Activated CD8-positive, alpha-beta T cell treated with anti-CD3 and anti-CD28 coated beads, Interleukin-2, amount 10 ng/mL, durations not matched to agents 7 days and 5 days (primary cell): ENCODE measurements at places on chromosomes 5 and 9.
A peak's percentile ranks its signal among the peaks of the same experiment; 100 is the strongest.

DNA sequence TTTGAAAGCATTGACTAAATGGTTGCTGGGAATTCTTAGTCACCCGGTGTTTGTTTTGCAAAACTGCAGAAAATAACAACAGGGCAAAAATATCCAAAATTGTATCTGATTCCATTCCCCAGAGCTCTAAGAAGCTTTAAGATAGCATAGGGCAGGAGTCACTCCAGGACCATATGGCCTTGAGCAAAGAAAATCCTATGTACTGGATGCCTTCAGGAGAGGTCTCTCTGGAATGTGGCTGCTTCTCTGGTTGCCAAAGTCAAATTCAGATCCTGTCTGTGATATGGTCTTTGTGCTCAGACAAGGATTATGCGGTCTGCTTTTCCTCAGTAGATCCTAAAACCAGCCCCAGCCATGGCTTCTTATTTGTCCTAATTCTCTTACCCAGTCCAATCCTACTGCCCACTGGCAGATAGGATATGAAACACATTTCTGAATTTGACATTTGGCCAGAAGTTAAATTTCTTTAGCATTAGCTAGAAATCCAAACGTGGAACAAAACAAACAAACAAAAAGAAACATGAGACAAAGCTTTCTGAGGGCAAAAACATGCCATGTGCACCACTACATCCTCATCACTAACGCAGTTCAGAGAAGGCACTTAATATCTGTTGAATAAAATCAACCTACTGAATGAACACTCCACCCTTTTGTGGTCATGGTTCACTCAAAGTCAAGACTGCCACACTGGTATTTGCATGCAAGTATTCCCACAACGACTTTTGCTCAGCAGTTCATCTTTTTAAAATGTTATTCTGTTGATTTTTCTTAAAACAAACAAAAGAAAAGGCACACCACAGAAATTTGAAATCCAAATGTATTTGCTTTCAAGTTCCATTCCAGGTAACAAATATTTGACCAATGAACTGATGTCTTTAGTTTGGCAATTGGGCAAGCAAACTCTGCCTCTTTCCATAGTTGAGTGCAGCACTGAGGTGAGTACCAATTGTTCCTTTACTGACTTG, 165.7 kb downstream of the TRPM6 start:
- DNase-seq, result no peak

- no peak for DNase-seq
Measured at GRCh38 chr5:72093217-72093616, 14.1 kb upstream of the MAP1B start.

- DNase-seq, result no peak
Measured at GRCh38 chr5:40688996-40689395, 9.3 kb downstream of the PTGER4 start.

GRCh38 chr5:35488791-35489190, 128.9 kb upstream of the SPEF2 start:
- DNase-seq, result no peak

DNA sequence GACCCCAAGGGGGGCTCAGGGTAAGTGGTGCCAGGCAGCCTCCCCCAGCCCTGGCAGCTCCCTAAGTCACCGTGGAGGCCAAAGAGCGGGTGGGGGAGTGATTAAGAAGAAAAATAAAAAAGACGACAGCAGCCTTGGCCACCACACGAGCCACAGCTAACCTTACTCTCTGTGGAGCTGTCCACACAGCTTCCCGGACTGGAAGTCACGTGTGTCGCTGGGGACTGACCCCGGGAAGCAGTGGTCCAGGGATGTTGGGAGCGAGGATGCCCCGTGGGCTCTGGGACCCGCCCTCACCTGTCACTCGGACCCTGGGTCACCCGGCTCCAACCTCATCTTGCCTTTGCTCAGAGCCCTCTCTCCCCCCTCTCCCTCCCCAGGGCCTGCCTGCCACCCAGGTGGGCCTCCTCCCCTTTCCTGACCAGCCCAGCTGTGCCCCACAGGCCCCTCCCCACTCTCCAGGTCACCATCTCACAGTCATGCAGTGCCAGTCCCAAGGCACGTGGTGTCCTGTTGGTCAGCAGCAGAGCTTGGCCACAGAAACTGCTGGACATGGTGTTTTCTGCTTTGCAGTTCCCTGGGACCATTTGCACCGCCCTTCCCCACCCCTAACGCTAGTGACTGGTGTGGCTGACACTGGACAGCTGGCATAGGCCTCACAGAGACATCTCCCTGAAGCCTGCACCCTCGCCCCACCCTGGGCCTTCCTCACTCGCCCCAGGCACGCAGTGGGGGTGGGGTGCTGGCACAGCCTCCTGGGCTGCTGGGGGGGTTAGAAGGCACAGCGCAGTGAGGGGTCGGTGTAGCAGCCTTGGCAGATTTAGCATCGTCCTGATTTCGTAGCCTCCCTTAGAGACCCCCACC, 9.8 kb upstream of the EXOC3 start:
- no peak for DNase-seq

DNA sequence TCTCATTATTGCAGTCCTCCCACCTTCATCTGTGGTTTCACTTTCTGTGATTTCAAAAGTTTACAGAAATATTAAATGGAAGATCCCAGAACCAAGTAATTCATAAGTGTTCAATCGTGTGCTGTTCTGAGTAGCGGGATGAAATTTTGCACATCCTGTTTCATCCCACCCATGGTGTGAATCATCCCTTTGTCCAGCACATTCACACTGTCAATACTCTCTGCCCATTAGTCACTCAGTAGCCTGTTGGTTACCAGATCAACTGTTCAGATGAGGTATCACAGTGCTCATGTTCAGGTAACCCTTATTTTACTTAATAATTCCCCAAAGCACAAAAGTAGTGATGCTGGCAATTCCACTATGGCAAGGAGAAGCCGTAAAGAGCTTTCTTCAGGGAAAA, 26.8 kb downstream of the FAM81B start:
- no peak for DNase-seq

- DNase-seq, result no peak
Measured at GRCh38 chr5:128537221-128537999, 635 bp downstream of the FBN2 start.

DNA sequence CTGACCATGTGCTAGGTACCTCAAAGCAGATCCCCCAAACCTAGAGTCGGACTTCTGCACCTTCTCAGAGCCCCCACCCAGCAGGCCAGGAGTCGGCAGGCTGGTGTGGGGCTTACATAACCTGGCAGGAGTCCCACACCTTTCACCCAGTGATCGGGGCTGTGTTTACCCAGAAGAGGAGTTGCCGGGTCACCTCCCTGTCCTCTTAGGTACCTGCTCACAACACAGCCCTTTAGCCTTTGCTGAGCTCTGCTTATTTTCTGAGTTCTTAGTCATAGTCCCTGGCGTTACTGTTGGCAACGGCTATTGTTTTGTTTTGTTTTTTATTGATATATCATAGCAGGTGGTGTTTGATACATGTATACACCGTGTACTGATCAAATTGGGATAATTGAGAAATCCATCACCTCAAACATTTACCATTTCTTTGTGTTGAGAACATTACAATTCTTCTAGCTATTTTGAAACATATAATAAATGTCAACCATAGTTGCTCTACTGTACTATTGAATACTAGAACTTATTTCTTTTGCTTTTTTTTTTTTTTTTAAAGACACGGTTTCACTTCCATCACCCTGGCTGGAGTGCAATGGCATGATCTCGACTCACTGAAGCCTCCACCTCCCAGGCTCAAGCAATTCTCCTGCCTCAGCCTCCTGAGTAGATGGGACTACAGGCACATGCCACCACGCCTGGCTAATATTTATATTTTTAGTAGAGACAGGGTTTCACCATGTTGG, 10.4 kb upstream of the EEIG1 start:
- no peak for DNase-seq

- DNase-seq, result peak; percentile 68
Measured at GRCh38 chr9:72271613-72272478, 93.2 kb downstream of the ZFAND5 start.
